Left lobe of liver (tissue), 2 donors: ENCODE measurements at places on chromosomes 5 and 9. TPM values are rescaled to one million over a fixed set of nuclear protein-coding genes. Genes with fewer than 3 reads are reported as not detected.
A peak's percentile ranks its signal among the peaks of the same experiment; 100 is the strongest.

DNA sequence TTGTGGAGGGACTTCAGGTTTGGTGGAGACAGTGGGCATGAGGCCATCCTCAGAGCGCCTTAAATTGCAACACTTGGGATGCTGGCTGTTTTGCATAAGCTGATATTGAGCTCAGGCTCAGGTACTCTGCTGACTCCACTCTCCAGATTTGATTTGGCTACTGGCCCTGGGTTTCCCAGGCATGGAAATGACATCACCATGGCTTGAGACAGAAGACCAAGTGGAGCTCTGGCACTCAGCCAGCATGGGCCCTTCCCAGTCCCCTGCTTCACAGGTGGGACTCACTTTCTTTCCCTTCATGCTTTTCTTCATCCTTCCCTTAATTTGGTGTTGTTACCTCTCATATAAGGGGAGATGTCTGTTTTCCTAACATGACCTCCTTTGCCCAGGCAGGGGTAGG is 72.0 kb upstream of the IL12B start:
- DNase-seq: no peak

- DNase-seq: no peak
These were observed 4.4 kb upstream of the GNG10 start for GRCh38 chr9:111657051-111657450.

DNA sequence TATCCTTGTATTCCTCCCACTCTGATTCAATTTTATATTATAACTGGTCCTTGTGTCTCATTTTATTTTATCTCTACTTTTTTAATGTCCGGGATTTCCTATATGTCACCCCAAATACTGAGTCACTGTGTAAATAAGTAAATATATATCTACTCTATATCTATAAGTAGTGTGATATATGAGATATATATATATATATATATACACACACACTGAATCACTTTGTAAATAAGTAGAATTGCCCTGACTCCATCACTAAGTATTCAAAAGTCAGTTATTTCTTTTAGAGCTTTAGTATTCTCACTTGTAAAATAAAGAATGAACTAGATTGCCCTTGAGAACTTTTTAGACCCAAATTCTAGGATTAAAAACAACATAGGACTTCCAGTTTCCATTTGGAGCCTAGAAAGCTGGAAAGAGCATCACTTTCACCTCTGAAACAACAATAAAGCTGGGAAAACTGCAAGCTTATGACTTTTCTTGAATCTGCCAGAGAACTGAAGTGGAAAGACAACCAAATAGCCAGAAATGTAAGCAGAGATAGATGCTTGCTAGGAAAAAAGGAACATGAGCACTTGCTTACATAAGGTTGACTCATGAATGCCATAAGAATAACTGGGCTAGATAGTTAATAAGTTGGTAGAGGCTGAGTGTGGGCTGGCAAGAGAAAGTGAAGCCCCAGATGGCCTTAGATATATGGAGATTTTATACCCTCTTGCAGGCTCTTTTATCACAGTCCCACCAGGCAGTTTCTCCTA is 171.1 kb upstream of the TLX3 start:
- no peak for DNase-seq

DNA sequence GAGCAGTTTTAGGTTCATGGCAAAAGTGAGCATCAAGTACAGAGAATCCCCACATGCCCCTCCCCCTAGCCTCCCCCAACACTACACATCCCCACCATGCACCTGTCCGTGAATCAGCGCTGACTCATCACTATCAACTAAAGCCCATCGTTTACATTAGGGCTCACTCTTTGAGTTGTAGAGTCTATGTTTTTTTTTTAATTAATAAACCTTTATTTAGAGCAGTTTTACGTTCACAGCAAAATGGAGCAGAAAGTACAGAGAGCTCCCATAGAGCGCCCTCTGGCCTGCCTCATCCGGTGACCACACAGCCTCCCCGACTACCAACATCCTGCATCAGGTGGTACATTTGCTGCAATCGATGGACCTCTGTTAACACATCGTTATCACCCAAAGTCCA is 47.9 kb upstream of the UNC5A start:
- DNase-seq: peak; percentile 6

- DNase-seq: peak; percentile 18
These were observed 20.8 kb downstream of the PHF2 start for GRCh38 chr9:93597142-93597706.

DNA sequence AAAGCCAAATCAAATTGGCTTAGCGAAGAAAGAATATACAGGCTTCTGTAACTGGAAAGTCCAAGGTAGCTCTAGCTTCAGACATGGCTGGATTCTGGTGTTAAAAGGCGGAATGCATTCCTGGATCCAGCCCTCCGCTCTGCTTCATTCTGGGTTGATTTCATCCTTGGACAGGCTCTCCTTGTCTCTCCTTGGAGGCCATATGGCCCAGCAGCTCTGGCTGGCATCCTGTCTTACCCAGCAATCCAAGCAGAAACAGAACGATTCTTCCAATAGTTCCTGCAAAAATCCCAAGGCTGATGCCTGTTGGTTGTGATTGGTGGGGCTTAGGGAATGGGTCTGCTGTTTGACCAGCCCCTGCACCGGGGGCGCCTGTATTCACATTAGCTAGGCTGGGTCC is 37.0 kb upstream of the SAP30L start:
- DNase-seq: no peak

The DMRT3 gene
- total RNA-seq: not detected

The CCDC69 gene
- 29.2 TPM for total RNA-seq

The LMNB1 gene
- total RNA-seq: 4.6 TPM

The FBLL1 gene
- 0.15 TPM for total RNA-seq

The NHP2 gene
- total RNA-seq: 45.6 TPM

DNA sequence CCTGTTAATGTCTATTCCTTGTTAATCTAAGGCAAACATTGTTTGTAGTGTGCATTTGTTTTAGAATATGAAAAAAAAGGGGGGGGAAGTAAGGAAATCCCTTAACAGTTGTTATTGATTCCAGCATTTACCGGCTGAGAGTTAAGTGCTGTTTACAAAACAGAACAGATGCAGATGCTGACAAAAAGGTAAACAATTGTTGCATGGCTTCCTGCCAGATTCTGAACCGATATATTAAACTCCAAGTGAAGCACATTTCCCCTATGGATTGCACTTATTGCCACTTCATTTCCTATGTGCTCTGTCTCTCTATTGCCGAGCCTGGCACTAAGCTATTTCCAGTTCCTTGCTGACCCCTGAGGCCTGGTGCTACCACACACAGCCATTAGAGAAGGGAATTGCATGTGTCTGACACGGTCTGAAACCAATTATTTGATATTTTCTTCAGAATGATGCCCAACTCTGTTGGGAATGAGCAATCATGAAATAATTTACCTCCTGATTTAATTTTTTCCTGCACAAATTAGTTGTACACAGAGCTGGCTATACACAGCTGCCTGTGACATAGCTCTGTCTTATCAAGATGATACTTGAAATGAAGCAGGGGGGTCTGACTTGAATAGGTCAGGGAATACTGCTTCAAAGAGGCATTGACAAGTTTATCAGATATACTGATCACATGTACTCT is 109.8 kb downstream of the KIAA0825 start:
- no peak for DNase-seq

- DNase-seq: peak; percentile 62
These were observed at the start of gene ANGPTL2 for GRCh38 chr9:127122176-127123063. TSS of gene ANGPTL2 (minus strand) at chr9:127122635. CDS start at chr9:127108731, 13,904 bp downstream.

- DNase-seq: no peak
These were observed 332.9 kb downstream of the CWC27 start for GRCh38 chr5:65101632-65102100.
